CD8-positive, alpha-beta T cell (primary cell): ENCODE measurements at places on chromosomes 6 and 20.

DNA sequence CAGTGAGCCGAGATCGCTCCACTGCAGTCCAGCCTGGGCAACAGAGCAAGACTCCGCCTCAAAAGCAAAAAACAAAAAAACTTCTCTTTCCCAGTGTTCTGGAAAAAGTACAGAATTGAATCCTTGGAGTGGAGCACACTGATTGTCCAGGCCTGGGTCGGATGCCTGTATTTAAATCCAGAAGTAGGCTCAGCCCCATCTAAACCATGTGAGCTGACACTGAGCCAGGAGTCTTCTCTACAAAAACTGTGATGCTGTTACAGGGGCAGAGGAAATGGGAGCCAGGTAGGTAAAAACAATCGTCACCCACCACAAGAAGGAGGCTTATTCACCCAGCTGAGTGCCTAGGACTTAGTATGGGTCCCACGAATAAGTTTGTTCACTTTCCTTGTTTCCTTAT, 43.0 kb upstream of the PTPN1 start:
- no peak for DNase-seq

- DNase-seq = no peak
Observed at GRCh38 chr6:163419413-163420288, 5.1 kb downstream of the QKI start.

GRCh38 chr6:138030872-138031271, 76.3 kb downstream of the PERP start:
- no peak for DNase-seq

- DNase-seq = no peak
Observed at GRCh38 chr6:14280006-14280510, 162.5 kb downstream of the CD83 start.

DNA sequence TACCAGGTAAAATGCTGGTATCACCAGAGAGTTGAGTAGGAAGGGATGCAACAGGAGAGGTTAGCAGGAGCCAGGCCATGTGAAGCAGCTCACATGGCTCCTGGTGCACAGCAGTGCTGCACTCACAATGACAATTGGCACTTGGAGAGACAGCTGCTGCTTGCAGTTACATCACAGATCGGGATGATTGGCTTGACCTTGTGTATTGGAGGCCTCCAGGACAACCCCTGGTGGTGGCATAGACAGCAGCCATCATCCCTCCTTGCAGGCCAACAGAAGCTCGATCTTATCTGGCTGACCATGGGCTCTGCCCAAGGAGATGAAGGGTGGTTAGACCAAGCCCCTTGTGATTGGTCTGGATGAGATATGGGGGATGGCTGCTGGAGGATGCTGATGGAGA, 73.0 kb downstream of the EYA2 start:
- DNase-seq = no peak

DNA sequence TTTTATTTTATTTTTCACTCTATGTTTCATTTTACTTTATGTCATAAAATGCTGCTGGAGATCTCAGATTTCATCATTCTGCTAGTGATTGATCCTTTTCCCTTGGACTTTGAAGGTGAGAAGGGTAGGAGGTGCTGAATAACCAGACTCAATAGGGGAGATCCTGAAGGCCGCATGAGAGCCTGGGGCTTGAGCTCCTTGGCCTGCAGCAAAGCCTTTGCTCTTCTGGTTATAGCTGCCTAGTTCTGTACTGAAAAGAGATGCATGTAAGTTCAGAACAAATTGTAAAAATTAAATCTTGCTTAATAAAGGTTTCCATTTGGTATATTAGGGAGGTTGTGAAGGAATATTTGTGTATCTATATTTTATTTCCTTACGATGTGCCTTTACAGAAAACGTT, 430.2 kb downstream of the QKI start:
- no peak for DNase-seq

DNA sequence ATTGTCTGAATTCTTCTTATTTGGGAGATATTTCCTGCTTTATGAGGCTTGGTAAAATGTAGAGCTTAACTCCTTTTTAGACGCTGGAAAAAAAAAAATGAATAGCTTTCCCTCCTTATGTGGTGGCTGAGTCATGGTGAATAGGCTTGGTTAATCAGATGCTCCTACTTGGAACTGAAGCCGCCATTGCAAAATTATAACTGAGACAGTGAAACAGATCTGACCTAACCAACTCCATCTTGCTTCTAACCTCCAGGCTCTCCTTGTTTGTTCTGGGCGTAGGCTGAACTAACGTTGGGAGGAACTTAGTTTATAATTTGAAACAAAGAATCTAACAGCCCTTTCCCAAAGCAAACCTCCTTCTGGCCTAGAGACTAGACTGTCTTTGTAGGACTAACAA, 43.2 kb upstream of the PLCB4 start:
- no peak for DNase-seq
